ENCODE measurements at places on chromosomes 13 and 19. TPM values are rescaled to one million over a fixed set of nuclear protein-coding genes. Genes with fewer than 3 reads are reported as not detected.

DNA sequence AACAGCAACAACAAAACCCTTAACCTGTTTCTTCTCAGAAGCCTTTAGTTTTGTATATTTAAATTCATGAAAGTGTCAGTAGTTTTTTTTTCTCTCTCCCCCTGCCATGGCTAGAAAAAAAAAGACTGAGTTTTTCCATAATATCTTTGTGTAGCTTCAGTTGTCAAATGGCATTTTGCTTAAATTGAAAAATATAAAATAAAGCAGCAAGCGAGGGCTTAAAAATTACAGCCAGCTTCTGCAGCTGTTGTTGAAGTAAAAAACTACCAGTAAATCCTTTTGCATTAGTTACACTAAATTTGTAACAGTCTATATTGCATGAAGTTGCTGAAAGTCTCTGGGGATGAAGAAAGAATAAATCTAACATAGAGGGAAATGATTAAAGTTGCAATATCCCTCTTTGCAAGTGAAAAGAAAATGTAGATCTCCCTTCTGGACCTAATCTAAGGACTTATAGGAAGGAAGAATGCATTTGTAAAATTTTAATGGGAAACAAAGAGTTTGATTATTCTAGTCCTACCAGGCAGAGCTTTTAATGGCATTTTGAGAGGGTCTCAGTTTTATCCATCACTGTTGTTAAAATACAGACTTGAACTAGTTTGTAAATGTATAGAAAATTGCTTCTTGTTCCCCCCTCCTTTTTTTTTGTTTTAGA is 215.7 kb downstream of the ATP8A2 start:
- DNase-seq = no peak

GRCh38 chr13:110772091-110772984 is 58.8 kb downstream of the ING1 start:
- no peak for DNase-seq

DNA sequence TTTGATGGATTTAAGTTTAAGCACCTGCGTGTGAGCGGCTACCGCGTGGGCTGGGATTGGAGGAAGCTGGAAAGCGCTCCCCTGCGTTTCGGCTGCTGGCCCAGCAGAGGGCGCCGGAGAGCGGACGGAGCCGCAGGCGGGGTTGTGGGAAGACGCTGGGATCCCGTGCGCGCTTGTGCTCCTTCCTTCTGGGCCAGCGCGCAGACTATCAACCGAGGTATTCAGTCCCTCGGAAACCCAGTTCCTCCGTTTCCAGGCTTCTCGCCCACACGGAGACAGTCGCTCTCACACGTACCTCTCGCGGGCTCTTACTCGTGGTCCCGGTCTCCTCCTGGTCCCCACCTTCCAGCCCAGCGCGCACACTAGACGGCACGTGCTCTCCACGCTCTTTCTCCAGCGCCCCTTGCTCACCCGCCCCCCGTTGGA is 28.8 kb downstream of the EPN1 start:
- no peak for DNase-seq

DNA sequence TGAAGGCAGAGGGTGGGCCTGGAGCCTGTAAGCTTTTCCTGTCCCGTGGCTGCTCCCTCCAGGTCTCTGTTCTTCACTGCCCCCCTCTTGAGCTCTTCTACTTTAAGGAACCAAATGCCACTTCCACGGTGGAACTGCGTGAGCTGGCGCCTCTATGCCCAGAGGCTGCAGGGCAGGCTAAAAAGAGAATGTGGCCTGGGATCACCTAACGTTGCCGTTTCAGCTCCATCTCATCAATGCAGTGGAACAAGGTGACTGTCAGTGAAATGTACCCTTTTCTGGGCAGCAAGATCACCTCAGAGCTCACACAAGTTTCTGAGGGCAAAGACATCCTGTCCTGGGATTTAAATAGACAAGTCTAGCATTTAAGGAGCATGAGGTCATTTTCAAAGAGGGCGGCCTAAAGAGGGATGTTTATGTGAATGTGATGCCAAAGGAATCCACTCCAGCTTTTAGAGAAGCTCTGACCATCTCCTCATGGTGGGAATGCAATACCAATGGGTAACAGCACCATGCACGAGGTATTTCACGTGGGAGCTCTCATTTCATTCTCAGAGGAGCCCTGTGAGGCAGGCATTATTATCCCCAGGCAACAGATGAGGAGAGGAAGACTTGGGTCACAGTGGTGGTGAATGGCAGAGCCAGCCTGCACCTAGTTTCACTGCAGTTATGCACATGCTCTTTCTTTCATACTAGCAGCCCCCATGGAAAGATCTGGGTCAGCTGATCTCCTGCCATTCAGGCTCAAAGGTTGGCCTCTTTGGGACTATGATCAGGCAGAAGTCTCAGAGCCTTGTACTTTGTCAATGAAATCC is 39.3 kb downstream of the RGCC start:
- no peak for DNase-seq

- no peak for DNase-seq
These were observed 555 bp downstream of the SAMD4B start for GRCh38 chr19:39342647-39343305.

DNA sequence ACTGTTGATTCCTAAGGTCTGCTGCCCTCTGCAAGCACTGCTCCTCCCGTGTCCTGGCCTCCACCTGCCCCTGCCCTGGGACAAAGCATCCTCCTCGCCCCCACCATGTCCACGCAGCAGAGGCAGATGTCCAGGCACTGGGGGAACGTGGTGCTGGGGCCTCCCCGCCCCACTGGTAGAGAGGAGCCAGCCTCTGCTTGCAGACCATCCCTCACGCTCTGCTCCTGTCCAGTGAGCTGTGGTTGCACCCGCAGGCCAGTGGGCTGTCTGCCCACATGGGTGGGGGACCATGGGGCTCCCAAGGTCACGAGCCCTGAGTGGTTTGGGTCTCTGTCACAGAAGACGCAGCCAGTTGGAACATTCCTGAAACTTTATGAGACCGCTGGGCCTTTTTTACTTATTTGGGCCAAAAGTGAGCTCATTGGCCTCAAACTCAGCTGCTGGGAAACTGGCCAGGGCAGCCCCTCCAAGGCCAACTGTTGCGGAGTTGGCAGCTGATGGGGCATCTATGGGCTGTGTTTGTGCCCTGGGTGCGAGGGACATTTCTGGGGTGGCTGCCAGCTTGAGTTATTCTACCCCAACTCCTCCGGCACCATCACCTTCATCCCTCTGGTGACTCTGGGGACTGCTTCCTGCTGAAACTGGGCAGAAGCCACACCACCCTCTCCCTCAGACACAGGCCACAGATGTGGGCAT is 64.8 kb upstream of the F7 start:
- DNase-seq = no peak

GRCh38 chr19:42148266-42148665 is 16.0 kb upstream of the POU2F2 start:
- DNase-seq = no peak

Gene CD70
- 14.7 TPM for total RNA-seq

All from MCF 10A (cell line).